ENCODE measurements at places on chromosomes 4 and X.

DNA sequence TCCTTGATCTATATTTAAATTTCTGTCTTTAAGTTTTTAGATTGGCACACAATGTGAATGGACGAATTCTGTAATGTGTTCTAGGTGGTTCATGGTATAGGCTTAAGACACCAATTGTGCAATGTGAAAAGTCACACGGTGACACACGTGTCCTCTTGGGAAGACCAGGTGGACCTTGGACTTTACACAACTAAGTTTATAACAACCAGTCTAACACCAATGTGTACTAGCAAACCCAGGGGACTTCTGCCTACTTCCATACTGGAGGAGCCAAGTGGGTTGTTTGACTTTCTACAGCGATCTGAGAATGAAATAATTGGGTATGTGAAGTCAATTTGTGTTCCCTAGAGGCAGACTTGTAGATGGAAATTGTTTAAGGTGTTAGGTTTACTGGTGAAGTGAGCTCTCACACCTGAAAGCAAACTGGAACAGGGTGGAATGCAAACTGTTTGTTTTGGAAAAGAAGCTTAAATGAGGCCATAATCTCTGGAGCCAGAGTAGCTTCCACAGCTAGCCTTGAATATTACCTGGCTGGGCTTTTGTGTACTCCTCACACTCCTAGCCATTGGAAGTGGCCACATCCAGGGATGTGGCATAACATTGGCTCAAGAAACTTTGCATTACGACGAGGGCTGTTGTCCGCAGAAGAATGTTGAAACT is 45.9 kb upstream of the WDR1 start:
- DNase-seq: no peak

DNA sequence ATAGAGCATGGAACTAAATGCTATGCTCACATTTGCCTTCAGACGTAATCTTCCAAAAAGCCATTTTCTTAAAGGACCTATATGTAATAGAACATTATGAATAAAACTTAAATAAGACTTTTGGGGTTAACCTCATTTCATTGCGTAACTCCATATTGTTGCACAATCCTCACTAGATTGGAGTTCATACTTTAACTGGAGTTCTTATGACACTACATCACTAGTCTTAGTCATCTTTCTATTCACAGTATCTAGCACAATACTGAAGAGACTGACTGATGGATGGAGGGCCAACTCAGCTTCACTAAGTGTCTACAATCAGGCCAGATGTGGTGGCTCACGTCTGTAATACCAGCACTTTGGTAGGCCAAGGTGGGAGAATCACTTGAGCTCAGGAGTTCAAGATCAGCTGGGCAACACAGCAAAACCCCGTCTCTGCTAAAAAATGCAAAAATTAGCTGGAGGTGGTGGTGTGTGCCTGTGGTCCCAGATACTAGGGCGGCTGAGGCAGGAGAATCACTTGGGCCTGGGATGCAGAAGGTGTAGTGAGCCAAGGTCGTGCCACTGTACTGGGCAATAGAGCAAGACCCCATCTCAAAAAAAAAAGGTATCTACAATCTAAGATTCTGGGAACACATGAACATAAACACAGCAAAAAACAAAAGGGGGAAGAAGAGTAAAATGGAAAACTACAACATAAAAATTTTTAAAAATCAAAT is 80.8 kb upstream of the MAB21L2 start:
- DNase-seq: no peak

GRCh38 chr4:173056271-173056670 is 112.3 kb upstream of the GALNT7 start:
- no peak for DNase-seq

DNA sequence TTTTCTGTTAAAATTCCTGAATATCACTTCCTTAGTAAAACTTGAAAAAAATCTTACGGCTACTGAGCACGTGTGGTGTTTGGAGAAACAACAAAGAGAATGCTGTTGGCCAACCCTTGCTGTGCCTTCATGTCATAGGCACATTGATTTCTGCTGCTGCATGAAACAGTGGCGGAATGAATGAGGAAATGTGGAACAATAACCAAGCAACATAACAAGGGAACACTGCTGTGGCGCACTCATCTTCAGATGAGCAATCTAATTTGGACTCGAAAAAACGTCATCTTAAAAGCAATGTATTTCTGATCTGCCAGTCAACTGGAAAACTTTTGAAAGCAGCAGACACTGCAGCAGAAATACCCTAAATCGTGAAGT is 51.4 kb downstream of the PROM1 start:
- no peak for DNase-seq

GRCh38 chrX:134626434-134626833 is 31.8 kb downstream of the PLAC1 start:
- no peak for DNase-seq

DNA sequence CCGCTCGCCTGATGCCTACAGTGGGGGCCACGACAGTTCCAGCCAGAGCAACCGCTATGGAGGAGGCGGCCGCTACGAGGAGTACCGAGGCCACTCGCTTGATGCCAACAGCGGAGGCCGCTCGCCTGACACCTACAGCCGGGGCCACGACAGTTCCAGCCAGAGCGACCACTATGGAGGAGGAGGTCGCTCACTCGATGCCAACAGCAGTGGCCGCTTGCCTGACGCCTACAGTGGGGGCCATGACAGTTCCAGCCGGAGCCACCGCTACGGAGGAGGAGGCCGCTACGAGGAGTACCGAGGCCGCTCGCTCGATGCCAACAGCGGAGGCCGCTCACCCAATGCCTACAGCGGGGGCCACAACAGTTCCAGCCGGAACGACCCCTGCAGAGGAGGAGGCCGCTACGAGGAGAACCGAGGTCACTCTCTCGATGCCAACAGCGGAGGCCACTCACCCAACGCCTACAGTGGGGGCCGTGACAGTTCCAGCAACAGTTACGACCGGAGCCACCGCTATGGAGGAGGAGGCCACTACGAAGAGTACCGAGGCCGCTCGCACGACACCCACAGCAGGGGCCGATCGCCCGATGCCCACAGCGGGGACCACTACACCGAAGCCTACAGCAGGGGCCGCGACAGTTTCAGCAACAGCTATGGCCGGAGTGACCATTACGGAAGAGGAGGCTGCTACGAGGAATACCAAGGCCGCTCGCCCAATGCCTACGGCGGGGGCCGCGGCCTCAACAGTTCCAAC is 2.5 kb downstream of the RBMXL3 start:
- DNase-seq: no peak

DNA sequence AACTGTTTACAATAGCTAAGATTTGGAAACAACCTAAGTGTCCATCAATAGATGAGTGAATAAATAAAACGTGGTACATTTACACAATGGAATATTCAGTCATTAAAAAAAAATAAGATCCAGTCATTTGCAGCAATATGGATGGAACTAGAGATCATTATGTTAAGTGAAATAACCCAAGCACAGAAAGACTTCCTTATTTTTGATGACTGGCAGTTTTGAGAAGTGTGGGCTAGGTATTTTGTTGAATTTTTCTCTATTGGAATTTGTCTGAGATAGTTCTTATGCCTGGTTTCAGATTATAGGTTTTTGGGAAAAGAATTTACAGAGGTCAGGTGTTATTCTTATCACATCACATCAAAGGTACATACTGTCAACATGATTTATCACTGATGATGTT is 293.8 kb upstream of the ARSJ start:
- no peak for DNase-seq

DNA sequence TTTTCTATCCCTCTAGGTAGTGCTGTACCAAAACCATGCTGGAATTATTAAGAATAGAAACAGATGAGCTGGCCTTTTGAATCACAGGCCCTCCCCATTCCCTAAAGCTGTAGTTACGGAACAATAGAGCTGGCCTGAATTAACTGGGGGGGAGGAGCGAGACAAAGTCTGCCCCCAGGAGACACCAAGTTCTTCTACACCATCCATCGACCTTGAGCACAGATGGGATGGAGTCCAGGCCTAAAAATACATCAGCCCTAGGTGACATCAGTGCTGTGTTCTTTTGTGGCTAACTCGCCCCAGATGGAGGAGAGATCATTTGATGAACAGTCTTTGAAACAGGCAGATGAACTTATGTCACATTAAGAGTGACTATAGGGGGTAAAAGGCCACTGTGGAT is 49.6 kb downstream of the LHFPL1 start:
- DNase-seq: no peak

GRCh38 chrX:70322784-70323183 is 32.9 kb downstream of the KIF4A start:
- DNase-seq: no peak

DNA sequence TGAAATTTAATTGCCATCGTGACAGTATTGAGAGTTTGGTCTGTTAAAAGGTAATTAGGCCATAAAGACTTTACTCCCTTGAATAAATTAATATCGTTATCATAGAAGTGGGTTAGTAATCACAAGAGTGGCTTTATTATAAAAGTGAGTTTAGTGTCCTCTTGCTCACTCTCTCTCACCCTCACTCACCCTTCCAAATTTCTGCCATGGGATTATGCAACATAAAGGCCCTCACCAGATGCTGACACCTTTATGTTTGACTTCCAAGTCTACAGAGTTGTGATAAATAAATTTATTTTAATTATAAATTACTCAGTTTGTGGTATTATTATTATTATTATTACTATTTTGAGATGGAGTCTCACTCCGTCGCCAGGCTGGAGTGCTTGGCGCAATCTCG is 1070.8 kb downstream of the PCDH18 start:
- DNase-seq: no peak

- DNase-seq: no peak
Measured at GRCh38 chrX:153469811-153470410, 465 bp downstream of the HAUS7 start.

- peak; percentile 52 for DNase-seq
Measured at GRCh38 chr4:123599920-123600810, 203.6 kb downstream of the SPRY1 start.

GRCh38 chr4:156195914-156196313 is 242.2 kb upstream of the CTSO start:
- DNase-seq: no peak

- DNase-seq: no peak
Measured at GRCh38 chr4:44661940-44662622, 10.7 kb upstream of the YIPF7 start.

DNA sequence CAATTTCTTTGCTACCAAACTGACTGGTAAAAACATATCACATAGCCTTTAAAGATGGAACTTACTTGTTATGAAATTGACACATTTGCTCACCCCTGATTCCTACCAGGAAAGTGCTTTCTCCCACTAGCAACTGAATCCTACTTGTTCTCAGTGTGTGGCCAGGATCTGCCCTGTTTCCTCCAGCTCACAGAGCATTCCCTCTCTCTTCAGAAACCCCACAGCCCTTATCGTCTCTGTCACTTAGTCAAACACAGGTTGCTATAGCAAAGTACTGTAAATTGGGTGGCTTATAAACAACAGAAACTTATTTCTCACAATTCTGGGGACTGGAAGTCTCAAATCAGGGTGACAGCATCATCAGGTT is 265.2 kb upstream of the BOD1L1 start:
- no peak for DNase-seq

DNA sequence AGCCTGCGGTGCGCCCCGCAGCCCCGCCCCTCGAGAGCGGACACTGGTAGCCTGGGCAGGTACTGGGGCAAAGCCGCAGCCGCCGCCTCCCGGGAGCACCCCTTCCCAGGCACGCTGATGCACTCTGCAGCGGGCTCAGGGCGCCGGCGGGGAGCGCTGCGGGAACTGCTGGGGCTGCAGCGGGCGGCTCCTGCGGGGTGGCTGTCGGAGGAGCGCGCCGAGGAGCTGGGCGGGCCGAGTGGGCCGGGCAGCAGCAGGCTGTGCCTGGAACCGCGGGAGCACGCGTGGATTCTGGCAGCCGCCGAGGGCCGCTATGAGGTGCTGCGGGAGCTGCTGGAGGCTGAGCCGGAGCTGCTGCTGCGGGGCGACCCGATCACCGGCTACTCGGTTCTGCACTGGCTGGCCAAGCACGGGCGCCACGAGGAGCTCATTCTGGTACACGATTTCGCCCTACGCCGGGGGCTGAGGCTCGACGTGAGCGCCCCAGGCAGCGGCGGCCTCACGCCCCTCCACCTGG is 401 bp downstream of the SOWAHD start:
- DNase-seq: peak; percentile 27

- no peak for DNase-seq
Measured at GRCh38 chrX:69033936-69034335, 131.3 kb downstream of the PJA1 start.

- no peak for DNase-seq
Measured at GRCh38 chr4:55503169-55503568, 43.5 kb downstream of the CLOCK start.

- DNase-seq: no peak
Measured at GRCh38 chrX:68944211-68944610, 115.4 kb downstream of the EFNB1 start.

- no peak for DNase-seq
Measured at GRCh38 chr4:146265950-146266490, 51.7 kb downstream of the REELD1 start.

DNA sequence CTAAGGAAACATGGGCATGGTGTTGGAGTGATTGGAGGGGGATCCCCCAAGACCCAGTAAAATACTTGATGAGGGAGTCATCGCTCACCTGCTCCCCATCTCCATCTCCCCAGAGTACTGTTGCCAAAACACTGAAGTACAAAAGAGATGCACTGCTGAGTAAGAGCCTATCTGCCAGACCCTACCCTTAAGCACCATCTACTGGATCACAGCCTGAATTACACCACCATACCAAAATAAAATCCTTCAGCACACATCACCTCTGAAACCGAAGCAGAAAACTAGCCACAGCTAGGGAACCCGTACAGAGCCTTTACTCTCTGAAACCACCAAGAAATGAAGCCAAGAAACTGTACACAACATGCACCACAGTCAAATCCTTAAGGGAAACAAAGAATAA is 466.3 kb upstream of the ACTRT1 start:
- no peak for DNase-seq

GRCh38 chr4:188372058-188372457 is 232.8 kb downstream of the TRIML1 start:
- DNase-seq: no peak

DNA sequence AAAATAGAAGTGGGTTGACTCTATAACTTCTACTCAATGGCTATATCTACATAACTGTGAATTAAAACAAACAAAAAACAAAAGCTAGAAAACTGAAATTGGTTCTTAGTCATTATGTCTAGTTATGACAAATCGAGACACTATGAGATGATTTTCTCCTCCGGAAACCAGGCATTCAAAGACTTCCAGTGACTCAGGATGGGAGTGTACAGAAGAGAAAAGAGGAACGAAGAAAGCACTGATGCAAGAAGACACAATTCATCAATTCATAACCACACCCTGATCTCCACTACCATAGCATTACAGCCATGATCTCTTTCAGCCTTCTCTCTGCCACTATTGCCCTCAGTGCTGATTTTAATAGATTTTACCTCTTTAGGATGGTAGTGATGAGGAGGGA is 253.6 kb downstream of the CBLL2 start:
- no peak for DNase-seq

Data from naive thymus-derived CD4-positive, alpha-beta T cell (primary cell).